T-cell (primary cell): ENCODE measurements at places on chromosomes 3 and 15.
A peak's percentile ranks its signal among the peaks of the same experiment; 100 is the strongest.

DNA sequence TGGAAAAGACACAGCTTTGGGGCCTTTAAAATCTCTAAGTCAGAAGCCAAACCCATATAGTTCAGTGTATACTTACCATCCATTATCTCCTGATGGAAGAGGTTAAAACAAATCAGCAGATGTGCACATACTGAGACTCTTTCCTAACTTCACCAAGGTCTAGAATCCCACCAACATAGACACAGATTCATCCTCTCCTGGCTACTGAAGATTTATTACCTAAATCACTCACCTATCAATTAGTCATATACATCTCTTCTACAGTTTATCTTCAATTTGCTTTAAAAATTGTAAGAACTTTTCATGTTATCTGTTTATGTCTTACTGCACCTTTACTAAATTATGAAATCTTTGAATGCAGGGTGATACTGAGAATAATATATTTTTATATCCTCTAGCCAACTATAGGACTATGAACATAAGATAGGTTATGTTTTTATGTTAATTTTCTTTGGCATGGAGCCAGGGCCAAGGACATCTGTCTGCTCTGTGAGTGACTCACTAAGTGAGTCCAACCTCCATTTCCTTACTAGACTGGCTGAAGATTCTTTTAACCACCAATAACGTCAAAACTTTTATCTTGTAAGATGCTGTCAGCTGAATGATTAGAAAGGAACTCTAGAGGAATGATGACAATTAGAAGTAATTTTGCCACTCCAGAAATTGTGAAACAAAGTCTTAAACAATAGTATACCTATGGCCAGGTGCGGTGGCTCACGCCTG, 397.6 kb downstream of the FOXP1 start:
- H3K4me1 ChIP-seq = no peaks in the 10 kb centered on the region
- no peak overlapping the region for H3K4me3 ChIP-seq
- DNase-seq = no peak
- H3K27ac ChIP-seq = no peak overlapping the region

DNA sequence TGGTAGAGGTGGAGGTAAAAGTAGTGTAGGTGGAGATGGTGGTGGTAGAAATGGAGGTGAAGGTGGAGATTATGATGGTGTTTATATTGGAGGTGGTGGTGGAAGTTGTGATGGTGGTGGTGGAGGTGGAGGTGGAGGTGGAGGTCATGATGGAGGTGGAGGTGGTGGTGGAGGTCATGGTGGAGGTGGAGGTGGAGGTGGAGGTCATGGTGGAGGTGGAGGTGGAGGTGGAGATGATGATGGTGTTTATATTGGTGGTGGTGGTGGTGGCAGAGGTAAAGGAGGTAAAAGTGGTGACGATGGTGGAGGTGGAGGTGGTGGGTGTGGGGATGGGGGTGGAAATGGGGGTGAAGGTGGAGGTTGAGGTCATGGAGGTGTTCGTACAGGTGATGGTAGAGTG, 107.8 kb downstream of the ASB7 start:
- no peaks in the 10 kb centered on the region for H3K27me3 ChIP-seq
- no peaks in the 10 kb centered on the region for H3K4me1 ChIP-seq
- no peak overlapping the region for H3K4me3 ChIP-seq
- no peak for DNase-seq
- no peak overlapping the region for H3K27ac ChIP-seq

GRCh38 chr3:49244581-49245205, 32.3 kb downstream of the C3orf62 start:
- no peaks in the 10 kb centered on the region for H3K36me3 ChIP-seq
- H3K27me3 ChIP-seq = peaks cover 11% of the 10 kb centered on the region
- no peak overlapping the region for H3K27ac ChIP-seq
- H3K4me3 ChIP-seq = no peak overlapping the region
- DNase-seq = no peak

- H3K27me3 ChIP-seq = no peaks in the 10 kb centered on the region
- H3K36me3 ChIP-seq = no peaks in the 10 kb centered on the region
- H3K27ac ChIP-seq = no peak overlapping the region
- H3K4me1 ChIP-seq = no peaks in the 10 kb centered on the region
- no peak for DNase-seq
- H3K4me3 ChIP-seq = no peak overlapping the region
These were observed 800.6 kb upstream of the CFAP20DC start for GRCh38 chr3:59850417-59850816.

DNA sequence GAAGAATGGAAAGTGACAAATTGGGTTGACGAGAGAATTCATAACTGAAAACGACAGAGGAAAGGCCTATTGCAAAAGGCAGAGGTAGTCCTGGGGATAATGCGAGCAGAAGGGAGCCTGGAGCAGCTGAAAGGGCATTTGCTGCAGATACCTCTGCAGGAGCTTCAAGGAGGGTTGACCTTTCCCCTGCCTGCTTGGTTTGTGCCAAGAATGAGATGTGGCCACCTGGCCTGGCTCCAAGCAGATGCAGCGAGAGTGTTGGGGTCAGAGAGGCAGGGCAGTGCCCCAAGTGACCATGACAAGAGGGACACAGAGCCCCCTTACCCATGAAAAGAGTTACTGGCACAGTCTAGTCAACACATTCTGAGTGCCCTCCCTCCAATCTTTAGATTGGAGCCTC, 43.5 kb downstream of the SLC41A3 start:
- H3K36me3 ChIP-seq = peaks cover 4% of the 10 kb centered on the region
- no peaks in the 10 kb centered on the region for H3K4me1 ChIP-seq
- no peak overlapping the region for H3K27ac ChIP-seq
- DNase-seq = no peak
- H3K27me3 ChIP-seq = no peaks in the 10 kb centered on the region
- H3K4me3 ChIP-seq = no peak overlapping the region

- no peaks in the 10 kb centered on the region for H3K27me3 ChIP-seq
- H3K4me3 ChIP-seq = no peak overlapping the region
- H3K36me3 ChIP-seq = no peaks in the 10 kb centered on the region
These were observed 7.3 kb upstream of the BCL2A1 start for GRCh38 chr15:79978260-79978654.

- no peaks in the 10 kb centered on the region for H3K4me1 ChIP-seq
- no peak for DNase-seq
- H3K27ac ChIP-seq = no peak overlapping the region
These were observed 474.4 kb downstream of the NTRK3 start for GRCh38 chr15:87781959-87782625.

GRCh38 chr15:45183511-45183910, 4.3 kb downstream of the SHF start:
- H3K4me3 ChIP-seq = no peak overlapping the region
- H3K27me3 ChIP-seq = no peaks in the 10 kb centered on the region

GRCh38 chr3:41041899-41042298, 157.4 kb upstream of the CTNNB1 start:
- H3K27me3 ChIP-seq = peaks cover 8% of the 10 kb centered on the region
- no peaks in the 10 kb centered on the region for H3K36me3 ChIP-seq
- DNase-seq = no peak
- no peak overlapping the region for H3K4me3 ChIP-seq

GRCh38 chr3:193710286-193711165, 117.5 kb downstream of the OPA1 start:
- no peak overlapping the region for H3K4me3 ChIP-seq
- no peak overlapping the region for H3K27ac ChIP-seq
- H3K27me3 ChIP-seq = no peaks in the 10 kb centered on the region
- DNase-seq = no peak

DNA sequence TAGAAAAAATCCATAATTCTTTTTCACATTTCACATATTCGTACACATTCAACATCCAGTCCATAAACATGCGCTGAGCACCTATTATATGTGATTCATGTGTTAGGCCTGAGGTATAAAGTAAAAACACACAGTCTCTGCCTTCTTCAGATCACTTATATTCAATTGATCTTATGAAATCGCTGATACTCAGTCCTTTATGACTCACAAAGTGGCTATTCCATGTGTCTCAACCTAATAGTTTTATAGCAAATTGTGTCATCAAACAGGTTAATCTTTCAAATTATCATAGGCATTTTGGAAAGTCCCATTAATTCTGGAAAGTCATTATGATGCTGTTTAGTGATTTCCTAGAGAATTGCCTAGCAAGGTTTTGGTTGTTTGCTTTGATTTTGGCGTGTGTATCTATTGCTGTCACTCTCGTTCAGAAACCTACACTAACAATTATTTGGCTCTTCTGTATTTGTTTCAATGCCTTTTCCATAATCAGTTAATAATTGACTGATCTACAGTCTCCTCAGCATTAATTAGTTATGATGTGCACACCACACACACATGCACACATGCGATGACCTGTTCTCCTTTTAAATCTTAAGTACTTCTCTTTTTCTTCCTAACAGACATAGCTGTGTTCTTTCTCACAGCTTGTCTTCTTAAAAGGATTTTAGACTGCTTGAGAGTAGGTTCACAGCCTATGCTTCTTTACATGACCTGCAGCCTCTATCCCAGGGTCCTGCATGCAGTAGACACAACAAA, 353.1 kb downstream of the MECOM start:
- H3K36me3 ChIP-seq = no peaks in the 10 kb centered on the region
- H3K27me3 ChIP-seq = no peaks in the 10 kb centered on the region
- DNase-seq = no peak

DNA sequence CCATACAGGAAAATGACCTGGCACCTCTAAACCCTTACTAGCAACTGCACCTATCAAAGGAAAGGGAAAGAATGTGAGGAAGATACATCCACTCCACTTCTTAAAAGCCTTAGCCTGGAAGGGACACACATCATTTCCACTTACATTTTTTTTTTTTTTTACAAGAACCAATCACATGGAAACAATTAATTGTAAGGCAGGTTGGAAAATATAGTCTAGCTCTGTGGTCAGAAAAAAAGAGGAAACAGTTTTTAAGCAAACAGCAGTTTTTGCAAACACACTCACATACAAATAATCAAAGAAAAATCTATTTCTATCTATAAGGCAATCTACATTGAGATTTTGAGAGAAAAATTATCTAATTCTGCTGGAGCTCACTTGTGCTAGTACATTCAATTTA, 98.9 kb upstream of the SPRED1 start:
- no peak overlapping the region for H3K27ac ChIP-seq
- H3K4me3 ChIP-seq = no peak overlapping the region
- H3K4me1 ChIP-seq = no peaks in the 10 kb centered on the region
- no peak for DNase-seq

DNA sequence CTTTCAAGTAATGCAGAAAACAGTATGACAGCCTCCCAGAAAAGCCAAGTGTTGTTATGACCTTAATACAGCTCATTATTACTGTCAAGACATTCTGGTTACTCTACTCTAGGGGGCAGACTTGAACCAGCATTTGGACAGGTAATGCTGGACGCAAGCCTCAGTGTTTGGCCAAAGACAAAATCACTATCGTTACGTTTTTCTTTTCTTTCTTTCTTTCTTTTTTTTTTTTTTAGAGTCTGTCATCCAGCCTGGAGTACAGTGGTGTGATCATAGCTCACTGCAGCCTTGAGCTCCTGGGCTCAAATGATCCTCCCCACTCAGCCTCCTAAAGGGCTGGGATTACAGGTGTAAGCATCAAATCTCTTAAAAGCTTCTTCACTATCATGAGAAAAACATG, 29.4 kb upstream of the TMEM45A start:
- peaks cover 2% of the 10 kb centered on the region for H3K27me3 ChIP-seq
- no peak for DNase-seq
- no peaks in the 10 kb centered on the region for H3K4me1 ChIP-seq

DNA sequence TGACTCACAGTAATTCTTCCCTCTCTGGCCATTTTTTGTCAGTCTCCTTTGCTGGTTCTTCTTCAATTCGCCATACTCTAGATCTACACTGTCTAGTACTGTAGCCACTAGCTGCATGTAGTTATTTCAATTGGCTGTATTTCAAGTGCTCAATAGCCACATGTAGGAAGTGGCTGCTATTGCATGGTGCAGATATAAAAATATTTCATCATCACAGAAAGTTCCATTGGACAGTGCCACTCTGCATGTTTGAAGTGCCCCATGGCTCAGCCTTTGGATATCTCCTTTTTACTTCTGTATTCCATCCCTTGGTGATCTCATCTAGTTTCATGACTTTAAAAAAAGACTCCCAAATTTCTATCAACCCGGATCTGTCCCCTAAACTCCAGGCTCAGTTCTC, 22.1 kb downstream of the PPP2R3A start:
- no peak overlapping the region for H3K4me3 ChIP-seq
- no peaks in the 10 kb centered on the region for H3K36me3 ChIP-seq
- H3K4me1 ChIP-seq = no peaks in the 10 kb centered on the region
- no peak overlapping the region for H3K27ac ChIP-seq
- DNase-seq = no peak

DNA sequence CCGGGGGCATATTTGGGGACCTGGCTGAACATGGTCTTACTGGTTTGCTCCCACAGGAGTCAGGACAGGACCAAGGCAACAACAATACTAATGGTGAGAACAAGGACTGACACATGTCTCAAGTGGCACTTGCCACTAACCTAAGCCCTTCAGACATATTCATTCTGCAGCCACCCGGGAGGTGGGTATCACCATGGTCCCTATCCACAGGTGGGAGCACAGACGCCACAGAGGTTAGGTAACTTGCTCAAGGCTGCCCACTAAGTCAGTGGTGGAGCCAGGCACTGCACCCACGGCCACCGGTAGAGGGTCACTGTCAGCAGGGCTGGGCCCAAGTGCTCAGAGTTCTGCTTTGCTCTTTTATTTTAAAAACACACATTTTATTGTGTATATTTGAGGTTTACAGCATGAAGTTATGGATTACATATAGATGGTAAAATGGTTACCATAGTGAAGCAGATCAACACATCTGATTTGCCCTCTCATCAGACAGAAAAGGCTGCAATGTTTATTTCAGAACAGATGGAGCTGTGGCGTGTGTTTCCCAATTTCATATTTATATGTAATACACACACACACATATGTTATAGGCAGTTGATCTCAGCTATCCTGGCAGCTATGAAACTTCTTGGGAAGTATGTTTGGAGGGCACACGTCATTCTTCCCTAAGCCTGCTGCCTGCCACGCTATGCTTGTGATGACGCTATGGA, 30.0 kb upstream of the SLC41A3 start:
- DNase-seq = peak; percentile 2
- no peaks in the 10 kb centered on the region for H3K27me3 ChIP-seq
- no peak overlapping the region for H3K4me3 ChIP-seq
- H3K4me1 ChIP-seq = no peaks in the 10 kb centered on the region
- H3K27ac ChIP-seq = no peak overlapping the region

GRCh38 chr3:69094467-69095205, 9.9 kb downstream of the ARL6IP5 start:
- peaks cover 28% of the 10 kb centered on the region for H3K36me3 ChIP-seq
- no peak for DNase-seq
- H3K27me3 ChIP-seq = no peaks in the 10 kb centered on the region
- peaks cover 86% of the 10 kb centered on the region for H3K4me1 ChIP-seq
- H3K27ac ChIP-seq = peak overlapping the region; percentile 90

GRCh38 chr15:50905055-50905454, 3.4 kb upstream of the AP4E1 start:
- H3K36me3 ChIP-seq = no peaks in the 10 kb centered on the region
- no peaks in the 10 kb centered on the region for H3K27me3 ChIP-seq
- DNase-seq = no peak
- H3K27ac ChIP-seq = no peak overlapping the region
- peaks cover 4% of the 10 kb centered on the region for H3K4me1 ChIP-seq
